ENCODE measurements at places on chromosomes 7 and 10.

GRCh38 chr10:63392224-63392623, 73.6 kb downstream of the JMJD1C start:
- DNase-seq, result no peak

- no peak for DNase-seq
These were observed 77.0 kb downstream of the ZMIZ1 start for GRCh38 chr10:79145517-79146470.

- no peak for DNase-seq
These were observed 10.7 kb upstream of the GJD4 start for GRCh38 chr10:35594115-35595079.

DNA sequence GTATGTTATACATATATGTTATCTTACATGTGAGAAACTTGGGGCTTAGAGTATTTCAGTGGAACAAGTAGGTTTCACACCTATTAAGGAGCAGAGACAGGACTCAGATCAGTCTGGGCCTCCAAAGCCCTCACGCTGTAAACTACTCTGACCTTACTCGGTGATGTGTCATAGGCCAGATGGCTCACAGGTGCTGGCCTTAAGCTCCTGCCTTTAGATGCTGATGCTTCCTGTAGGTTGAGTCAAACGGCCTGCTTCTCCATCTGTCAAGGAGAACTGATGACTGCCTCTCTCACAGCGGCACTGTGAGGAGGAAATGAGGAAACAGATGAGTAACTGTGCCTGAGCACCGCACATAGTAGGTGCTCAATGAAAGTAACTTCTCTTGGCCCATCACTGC, 312.6 kb upstream of the COBL start:
- no peak for DNase-seq

DNA sequence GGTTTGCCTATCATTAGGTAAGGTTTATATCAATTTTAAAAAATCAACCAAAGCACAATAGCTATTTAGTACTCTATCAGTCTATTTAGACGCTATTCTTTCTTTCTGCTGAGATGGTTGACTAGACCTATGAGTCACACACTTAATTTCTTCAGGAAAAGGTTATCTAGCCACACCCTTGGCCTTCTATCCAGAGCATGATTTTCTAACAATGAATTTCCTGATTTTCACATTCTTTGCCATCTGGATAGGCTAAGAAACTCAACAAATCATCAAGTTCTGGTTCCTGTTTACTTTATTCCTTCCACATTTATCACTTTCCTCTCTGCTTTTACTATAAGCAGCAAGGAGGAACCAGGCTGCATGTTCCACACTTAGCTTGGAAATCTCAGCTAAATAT, 8.1 kb downstream of the PRPS1L1 start:
- DNase-seq, result no peak

DNA sequence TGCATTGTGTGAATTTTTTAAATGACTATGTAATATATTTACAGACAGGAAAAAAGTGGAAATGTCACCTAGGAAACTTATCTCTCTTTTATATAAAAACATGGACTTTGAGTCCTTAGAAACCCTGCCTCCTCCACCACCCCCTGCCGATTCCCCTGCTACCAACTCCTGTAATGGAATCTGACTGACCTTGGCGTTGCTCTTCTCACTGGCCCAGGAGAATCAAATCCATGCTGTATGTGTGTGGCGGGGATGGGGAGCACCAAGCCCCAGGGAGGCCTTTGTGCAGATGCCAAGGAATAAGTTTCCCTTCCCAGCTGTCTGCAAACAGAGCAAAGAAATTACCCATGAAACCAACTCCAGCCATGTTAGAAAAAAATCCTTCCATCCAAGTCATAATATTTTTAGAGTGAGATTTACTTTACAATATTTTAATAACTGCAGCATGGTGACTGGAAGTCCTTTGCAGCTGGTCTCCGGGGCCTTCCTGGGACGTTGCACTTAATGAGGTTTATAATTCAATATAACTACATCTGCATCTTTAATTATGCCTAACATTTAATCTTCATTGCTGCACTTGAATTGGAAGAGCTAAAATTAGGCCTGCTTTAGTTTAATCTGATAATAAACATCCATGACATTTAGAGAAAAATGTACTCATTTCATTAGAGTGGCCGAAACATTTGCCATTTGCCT, 111.4 kb upstream of the CACUL1 start:
- DNase-seq, result no peak

- no peak for DNase-seq
These were observed 68.9 kb downstream of the SLC29A4 start for GRCh38 chr7:5351507-5352265.

DNA sequence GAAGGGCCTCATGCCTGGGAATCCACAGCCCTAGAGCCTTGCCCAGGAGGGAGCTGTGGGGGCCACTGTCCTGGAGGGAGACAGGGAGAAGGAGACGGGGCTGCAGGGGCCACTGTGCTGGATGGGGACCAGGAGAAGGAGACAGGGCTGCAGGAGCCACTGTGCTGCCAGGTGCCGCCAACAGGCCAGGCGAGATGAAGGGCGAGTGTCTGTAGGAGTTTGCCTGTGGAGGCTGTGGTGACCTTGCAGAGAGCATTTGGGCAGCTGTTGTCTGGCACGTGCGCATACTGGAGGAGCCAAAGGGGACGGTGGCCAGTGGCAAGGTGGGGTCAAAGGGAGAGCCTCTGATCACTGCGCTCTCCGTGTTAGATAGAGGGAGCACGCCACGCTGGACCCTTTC, 79.2 kb downstream of the NKX6-2 start:
- DNase-seq, result no peak

Measured in NCI-H774 (cell line).